HepG2 (cell line): ENCODE measurements at places on chromosomes 1 and 21.

DNA sequence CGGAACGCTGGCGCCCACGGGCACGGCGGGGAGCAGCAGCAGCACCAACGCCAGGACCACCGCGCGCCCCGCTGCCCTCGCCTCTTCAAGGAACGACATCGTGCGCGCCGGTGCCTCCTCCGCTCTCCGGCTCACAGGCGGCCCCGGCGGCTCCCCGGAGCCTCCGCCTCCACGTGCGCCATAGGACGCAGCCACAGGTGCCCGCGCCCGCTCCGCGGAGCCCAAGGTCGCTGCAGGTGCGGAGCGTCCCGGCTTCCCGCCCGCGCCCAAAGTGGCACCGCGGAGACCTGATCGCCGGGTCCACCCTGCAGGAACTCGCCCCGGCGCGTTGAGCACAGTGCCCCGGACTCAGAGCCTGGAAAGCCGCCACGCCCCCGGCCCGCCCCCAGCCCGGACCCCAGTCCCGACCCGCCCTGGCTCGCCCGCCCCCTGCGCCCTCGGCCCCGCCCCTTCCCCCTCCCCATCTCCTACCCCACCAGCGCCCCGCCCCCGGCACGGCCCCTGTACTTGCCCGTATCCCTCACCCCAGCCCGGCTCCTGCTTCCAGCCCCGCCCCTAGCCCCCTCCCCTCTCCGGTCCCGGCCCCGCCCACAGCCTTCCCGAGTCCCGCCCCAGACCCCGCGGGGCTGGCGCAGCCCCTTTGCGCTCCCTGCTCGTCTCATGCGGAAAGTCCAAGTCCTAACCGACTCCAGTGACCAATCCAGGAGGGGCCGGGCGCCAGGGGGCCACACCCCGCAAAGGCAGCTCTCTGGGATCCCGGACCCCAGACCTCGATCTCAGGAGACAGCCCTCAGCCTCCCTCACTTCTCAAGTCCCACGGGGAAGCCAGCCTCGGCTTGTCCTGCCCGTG, at the start of gene MEGF6:
Gene MEGF6, minus strand, starts transcription at position 339 of the 850 bp plus-strand sequence. Its CDS starts 240 bp downstream, at position 99.
- DNase-seq, result peak; percentile 43

DNA sequence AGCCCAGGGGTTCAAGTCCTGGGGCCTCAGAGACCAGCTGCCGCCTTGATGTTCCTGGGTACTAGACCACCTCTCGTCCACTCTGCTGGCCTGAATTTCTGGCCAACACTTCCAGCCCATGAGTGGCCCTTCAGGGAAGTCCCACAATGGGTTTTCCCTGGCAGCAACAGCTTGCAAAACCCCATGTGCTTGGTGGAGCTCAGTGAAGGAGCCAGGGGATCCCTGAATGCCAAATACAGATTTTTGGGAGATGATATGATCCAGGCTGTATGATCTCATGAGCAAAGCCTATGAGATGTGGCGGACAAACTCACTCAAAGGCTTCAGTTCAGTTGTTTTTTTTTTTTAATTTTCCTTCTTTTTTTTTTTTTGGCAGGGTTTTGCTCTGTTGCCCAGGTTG, 9.6 kb upstream of the RASSF5 start:
- no peak for DNase-seq

DNA sequence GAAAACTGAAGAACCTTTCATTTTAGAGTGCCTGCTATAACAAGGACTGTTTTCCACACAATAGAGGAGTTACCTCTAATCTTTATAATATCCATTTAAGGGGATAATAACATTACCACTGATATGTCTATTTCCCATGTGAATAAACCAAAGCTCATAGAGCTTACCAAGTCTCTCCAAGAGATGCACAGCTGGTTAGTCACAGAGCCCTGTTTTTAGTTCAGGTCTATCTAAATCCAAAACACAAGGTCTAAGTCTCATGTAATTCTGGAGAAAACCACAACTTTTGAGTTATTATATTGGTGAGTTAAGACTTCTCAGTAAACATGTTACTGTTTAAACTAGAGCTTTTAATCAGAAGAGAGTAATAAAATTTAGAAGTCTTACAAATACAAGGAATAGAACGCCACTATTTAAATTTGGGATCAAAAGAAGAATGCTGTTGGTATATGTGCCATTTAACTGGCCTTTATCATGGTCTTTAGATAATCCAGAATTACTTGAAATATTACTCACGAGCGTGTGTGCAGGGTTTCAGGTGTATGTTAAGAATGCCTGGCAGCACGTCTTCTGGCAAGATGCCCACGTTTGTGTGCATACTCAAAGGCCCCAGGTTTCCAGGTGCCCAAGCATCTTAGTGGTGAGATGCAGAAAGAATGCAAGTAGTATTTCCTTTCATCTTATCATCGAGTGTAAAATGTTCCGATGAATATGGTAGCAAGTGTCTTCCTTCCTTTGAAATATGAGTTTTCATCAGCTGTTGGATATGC, 190.6 kb downstream of the FMN2 start:
- no peak for DNase-seq

DNA sequence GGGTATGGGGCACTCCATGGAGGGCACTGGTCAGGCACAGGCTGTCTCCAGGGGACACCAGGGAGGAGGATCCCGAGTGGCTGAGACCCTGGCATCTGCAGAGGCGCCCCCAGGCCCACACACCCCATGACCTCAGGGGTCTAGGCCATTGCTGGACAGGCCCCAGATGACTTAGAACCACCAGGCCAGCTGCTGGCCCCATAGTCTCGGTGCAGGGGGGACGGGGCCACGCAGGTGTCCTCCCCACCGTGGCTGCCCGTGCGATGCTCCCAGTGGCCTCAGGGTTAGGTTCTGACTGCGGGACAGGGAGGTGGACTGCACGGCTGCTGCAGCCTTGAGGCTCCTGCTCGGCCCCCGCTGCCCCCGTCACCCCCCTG, 44.0 kb downstream of the MORN1 start:
- DNase-seq, result no peak

DNA sequence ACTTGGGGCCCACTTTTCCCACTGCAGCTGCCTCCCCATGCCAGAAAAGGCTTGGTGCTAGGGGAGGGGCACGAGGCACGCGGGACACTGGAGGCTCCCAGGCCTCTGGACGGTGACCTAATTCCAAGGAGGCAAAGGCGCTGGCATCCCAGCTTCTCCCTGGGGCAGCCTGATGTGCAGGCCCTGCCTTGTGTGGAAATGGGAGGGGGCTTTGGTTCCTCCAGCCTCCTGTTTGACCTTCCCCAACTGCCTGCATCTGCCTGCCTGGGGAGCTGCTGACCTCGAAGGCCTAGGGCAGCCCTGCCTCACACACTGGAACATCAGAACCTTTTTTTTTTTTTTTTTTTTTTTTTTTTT, 39.9 kb downstream of the KIAA1614 start:
- no peak for DNase-seq

GRCh38 chr1:119874186-119874585, 22.1 kb downstream of the ADAM30 start:
- DNase-seq, result no peak

DNA sequence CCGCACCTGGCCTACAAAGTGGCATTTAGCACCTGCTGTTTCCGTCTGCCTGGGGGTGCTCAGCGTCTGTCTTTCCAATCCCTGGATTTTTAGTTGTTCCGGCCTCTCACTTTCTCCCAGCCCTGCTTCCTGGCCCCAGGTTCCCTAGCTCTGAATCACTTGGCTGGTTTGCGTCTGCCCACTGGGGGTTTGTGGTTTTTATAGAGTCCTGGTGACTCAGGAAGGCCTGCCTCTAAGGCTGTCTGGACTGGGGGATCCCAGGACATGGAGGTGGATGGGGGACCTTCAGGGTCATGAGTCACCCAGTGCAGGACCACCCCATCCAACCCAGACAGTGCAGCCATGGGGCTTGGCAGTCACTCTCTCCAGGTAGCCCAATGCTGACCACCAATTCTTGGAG, 53.5 kb downstream of the MRPL37 start:
- DNase-seq, result no peak

- no peak for DNase-seq
These were observed 1.1 kb upstream of the ADAMTS1 start for GRCh38 chr21:26846036-26846931.
